Mesenteric fat pad (tissue), 1 donor: ENCODE measurements at places on chromosomes 11 and 22.

GRCh38 chr22:31085493-31085824, 4.3 kb downstream of the SMTN start:
- no peak for DNase-seq

- no peak for DNase-seq
These were observed 189.8 kb downstream of the CSNK2A3 start for GRCh38 chr11:11163236-11163635.

GRCh38 chr11:31259797-31260196, 109.7 kb downstream of the DCDC1 start:
- DNase-seq = no peak

- DNase-seq = no peak
These were observed 228.9 kb upstream of the SORL1-AS1 start for GRCh38 chr11:121681550-121682268.

DNA sequence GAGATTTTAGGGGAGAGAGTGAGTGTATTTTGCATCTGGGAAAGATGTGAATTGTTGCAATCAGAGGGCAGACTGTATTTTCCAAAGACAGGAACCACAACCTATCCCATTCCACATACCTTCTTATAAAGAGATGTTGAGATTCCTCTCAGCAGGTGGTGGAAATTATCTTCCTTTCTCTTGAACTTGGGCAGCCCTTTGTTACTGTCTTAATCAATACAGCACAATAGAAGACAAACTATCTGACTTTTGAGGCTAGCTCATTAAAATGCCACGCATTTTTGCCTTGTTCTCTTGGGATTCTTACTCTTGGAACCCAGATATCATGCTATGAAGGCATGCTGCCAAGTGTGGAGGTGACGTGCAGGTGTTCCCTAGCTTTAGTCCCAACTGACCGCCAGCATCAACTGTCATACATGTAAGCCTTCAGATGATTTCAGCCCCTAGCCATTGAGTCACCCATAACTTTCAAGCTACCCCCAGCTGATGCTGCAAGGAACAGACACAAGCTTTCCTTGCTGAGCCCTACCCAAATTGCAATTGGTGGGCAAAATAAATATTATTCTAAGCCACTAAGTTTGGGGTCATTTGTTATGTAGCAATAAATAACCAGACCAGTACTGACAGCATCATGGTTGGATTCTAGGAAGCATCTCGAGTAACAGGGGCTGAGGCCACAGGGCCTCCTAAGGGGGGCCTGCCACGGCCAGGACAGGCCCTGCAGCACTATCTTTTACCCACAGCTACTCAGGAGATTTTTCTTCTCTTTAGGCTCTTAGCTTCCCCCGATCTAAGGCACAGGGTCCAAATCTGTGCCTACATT, 63.0 kb downstream of the RPL27A start:
- no peak for DNase-seq
